ENCODE measurements at places on chromosomes 6 and 20. TPM values are rescaled to one million over a fixed set of nuclear protein-coding genes. Genes with fewer than 3 reads are reported as not detected.

GRCh38 chr6:164532198-164533044 is 777.0 kb downstream of the C6orf118 start:
- no peak for DNase-seq

Gene KCNK5
- not detected for total RNA-seq

GRCh38 chr6:119346936-119347335 is 2.6 kb downstream of the MAN1A1 start:
- no peak for DNase-seq

Gene PEDS1
- total RNA-seq: 9.9 TPM

DNA sequence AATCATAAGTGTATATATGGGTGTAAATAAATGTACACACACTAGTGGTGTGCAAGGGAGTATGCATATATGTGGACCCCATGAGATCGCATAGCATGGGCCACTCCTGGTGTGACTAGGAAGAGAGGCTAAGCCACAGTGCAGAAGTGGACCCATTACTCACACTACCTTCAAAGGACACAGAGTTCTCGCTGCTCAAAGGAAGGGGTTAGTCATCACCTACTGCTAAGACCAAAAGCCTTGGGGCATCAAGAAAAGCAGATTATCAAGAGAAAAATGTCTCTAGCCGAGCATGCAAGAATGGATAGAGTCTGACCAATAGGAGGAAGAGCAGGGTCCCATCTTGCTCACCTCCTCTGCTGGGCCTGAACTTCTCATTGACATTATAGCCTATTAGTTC is 195.5 kb downstream of the MAFB start:
- no peak for DNase-seq

GRCh38 chr6:23879816-23880215 is 246.2 kb upstream of the NRSN1 start:
- no peak for DNase-seq

- no peak for DNase-seq
Observed at GRCh38 chr6:168376120-168376519, 56.5 kb upstream of the DACT2 start.

Measured in activated B cell treated with CpG ODN at 0.5 μM for 24 hours (primary cell).